Stomach (tissue), 19 donors: ENCODE measurements at places on chromosomes 3 and 15. TPM values are rescaled to one million over a fixed set of nuclear protein-coding genes. Genes with fewer than 3 reads are reported as not detected.
A peak's percentile ranks its signal among the peaks of the same experiment; 100 is the strongest.

DNA sequence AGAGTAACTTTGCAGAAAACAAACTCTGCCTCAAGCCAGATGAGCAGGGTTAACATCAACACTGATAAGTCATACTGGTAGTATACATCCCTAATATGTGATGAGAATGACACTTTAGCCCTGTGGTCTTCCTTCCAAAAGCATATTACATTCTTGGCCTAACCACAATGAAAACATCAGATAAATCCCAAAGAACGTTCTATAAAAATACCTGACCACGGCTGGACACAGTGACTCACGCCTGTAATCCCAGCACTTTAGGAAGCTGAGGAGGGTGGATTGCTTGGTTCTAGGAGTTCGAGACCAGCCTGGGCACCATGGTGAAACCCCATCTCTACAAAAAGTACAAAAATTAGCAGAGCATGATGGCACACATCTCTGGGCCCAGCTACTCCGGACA, 4.7 kb downstream of the TMCC1 start:
- no peak for DNase-seq

DNA sequence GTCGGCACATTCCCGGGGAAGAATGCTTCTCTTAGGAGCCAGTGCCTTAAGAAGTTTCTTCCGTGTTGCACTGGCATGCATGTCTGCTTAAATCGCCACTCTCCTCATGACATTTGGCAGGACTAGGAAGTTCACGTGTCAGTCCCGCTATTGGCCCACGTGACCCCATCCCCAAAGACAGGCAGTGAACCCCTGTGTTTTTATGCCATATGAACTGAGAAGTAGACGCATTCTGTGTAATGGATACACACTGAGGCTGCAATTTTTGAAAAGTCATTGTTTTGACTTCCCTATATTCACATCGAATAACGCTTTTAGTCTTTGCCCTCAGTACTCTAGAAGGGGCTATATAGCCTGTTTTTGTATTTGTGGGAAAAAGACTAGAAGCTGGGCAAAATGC, 125.6 kb upstream of the TBL1XR1 start:
- no peak for DNase-seq

GRCh38 chr15:68800875-68801274, 19.8 kb downstream of the ANP32A start:
- DNase-seq = no peak

- peak; percentile 95 for DNase-seq
These were observed 5.5 kb upstream of the CFAP100 start for GRCh38 chr3:126389112-126389793.

GRCh38 chr15:80998251-80998650, 2.5 kb upstream of the TLNRD1 start:
- no peak for DNase-seq

The CFAP91 gene
- polyA plus RNA-seq = 1.5 TPM
